ENCODE measurements at places on chromosomes 11 and 22.

DNA sequence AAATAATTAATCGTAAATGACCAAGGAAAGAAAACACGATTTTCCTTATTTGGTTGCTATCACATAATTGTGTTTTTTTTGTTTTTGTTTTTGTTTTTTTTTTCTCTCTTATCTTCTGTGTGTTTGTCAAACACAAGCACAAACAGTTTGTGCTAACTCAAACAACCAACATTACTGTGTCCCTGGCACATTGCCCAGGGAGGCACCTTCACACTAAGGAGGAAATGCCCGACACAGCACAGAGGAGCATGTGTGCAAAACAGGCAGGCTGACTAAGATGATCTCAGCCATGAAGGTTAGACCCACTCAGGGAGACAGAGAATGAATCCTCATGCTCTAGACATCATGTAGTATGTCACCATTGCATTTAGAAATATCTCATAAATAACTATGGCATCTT is 130.1 kb downstream of the SOX6 start:
- DNase-seq, result no peak

DNA sequence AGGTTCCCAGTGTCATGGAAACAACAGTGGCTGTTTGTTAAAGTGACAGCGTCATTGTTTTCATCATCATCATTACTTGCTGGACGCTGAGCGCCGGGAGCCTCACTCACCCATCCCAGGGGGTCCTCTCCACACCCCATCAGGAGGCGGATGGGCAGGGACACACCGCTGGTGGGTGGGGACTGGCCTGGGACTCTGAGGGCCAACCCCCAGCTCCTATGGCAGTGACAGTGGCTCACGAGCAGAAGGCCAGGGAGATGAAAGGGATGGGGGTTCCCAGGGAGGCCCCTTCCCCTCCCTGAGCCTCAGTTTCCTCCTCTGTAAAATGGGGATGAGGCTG is 76.6 kb upstream of the PRR5 start:
- no peak for DNase-seq

DNA sequence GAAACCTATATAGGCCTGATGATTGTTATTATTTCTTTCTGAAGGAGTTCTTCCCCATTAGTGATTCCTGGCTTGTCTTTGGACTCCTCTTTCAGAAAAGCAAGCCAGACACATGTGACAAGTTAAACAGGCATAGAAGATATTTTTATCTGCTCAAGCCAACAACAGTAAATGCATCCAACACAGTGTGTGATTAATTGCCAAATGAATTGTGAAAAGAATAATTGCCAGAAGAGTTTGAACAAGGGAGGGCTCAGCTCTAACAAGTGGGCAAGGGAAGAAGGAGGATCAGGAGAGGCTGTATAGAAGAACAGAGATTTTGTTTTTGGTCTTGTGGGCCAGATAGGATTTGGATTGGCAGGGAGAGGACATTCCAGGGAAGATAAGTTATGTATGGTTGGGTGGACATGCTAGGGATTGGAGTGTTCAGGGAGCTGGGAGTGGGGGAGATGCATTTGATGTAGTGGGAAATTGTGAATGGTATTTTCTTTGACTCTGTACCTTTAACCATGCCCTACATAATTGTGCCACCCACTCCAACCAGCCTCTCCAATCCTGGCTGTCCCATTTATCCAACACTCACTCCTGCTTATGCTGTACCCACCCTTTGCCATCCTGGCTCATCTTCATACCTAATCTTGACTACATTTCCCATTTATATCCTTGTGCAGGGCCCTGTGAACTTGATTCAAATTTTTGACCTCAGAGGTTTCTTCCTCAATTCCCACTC is 172.8 kb downstream of the RRAS2 start:
- DNase-seq, result no peak

DNA sequence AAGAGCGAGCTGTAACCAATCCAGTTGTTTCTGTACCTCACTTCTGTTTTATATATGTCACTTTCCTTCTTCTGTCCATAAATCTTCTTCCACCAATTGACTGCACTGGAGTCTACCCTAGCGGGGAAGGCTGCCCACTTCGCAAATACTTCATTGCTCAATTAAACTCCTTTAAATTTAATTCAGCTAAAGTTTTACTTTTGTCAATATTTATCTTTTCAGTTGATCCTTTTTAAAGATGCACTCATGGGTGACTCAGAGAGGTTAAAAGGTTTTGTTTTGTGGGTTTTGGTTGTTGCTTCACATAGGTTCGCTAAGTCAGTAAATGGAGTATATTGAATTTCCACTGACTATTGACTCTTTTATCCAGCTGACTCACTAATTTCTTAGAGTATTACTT is 597.2 kb downstream of the DLG2 start:
- no peak for DNase-seq

- no peak for DNase-seq
These were observed 55.2 kb downstream of the KDM2A start for GRCh38 chr11:67174311-67174710.

DNA sequence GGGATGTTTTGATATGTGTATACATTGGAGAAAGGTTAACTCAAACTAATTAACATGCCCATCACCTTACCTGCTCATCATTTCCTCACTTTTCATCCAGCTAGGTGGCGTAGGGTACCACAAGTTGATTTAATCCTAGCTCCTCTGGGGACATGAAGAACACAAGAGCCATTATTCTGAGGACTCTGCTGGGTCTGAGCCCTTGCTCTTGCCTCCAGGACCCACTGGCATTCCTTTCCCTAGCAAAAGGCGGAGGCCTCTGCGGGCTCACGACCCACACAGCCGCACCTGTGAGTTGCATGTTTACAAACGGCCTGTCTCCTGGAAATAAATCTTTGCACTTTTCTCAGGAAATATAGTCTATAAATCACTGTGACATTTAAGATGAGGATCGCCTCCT is 871.9 kb downstream of the TBC1D22A start:
- no peak for DNase-seq

- DNase-seq, result peak; percentile 75
These were observed 435 bp upstream of the TAF6L start for GRCh38 chr11:62770778-62771143.

DNA sequence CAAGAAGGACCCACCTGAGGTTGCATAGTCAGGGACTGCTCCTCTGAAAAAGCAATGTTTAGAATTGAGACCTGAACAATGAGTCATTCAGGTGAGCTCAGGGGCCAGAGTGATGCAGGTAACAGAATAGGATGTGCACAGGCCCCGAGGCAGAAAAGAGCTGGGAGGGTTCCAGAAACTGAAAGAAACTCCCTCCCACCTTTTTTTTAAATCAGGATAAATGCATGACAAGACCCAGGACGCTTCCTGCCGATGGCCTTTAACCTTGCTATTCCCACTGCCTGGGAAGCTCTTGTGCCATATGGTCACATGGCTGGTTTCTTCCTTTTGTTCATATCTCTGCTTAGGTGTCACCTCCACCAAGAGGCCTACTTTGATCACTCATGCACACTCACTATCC is 214.2 kb upstream of the ZBED5 start:
- no peak for DNase-seq

DNA sequence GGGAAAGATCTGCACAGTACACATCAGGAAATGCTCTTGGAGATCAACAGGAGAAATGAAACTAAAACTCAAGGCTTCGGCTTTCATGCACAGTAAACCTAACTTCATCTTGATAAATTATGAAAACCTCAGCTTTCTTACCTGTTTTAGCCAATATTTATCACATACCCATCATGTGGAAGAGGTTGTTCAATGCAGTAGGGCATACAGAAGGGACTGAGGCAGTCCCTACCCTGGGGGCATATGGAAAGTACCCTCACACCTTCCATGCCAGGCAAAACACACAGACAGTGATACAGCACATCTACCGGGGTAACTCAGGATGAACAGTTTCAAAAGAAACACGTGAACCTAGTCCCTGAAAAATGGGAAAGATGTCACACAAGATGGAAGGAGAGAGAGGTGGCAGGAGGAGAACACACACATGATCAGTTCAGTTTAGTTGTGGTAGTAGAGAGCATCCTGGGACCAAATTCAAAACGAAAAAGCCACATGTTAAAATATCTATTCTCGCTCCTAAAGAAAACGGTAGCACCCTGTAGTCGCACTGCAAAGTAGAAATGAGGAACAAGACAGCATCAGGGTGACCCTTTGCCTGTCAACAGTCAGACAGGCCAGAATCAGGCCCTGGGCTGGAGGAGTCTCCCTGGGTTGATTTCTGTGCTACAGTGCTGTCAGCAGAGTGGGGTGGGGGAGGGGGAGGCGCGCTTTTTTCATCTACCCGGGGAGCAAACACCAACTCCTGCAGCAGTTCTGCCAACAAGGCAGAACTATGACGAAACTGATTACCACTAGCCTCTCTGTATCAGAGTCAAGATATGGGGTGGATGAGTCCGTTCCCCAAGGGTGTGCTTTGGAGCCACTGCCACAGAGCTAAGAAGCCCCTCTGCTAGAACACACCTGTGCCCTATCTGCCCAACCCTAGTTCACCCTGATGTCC is 1.3 kb downstream of the HIRA start:
- DNase-seq, result peak; percentile 55

GRCh38 chr11:46250745-46251052 is 26.8 kb upstream of the CREB3L1 start:
- DNase-seq, result no peak

DNA sequence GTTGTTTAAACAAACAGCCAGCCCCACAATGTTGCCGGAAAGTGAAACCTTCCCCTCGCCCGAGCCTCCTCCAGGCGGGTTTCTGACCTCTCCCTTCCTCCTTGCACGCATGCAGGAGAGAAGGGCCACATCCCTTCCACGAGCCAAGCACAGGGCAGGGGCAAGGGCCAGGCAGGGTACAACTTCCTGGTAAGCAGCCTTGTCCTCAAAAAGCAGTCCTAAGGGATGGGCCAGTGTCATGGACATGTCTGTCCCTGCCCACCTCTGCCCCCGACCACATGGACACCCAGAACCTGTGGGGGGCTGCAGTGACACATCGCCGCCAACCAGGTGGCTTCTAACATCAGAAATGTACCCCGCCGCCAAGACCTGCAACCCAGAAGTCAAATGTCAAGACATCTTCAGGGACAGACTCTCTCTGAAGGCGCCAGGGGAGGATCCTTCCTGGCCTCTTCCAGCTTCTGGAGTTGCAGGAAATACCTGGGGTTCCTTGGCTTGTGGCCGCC is 145.3 kb downstream of the CRYBB2 start:
- no peak for DNase-seq

DNA sequence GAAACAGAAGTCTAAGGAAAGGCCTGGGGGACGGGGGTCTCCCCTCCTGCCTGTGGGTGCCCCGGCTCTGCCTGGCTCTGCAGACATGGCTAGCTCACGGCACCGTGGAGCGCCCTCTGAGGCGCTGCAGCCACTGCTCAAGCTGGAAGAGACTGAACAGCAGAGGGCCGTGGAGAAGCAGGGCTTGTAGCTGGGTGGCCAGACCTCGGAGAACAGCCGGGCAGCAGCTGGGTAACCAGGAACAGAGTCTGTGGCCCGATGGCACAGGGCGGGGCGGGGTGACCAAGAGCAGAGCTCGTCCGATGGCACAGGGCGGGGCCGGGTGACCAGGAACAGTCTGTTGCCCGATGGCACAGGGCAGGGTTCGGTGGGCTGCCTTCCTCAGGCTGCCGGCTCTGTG is 18.1 kb downstream of the RNH1 start:
- DNase-seq, result no peak

DNA sequence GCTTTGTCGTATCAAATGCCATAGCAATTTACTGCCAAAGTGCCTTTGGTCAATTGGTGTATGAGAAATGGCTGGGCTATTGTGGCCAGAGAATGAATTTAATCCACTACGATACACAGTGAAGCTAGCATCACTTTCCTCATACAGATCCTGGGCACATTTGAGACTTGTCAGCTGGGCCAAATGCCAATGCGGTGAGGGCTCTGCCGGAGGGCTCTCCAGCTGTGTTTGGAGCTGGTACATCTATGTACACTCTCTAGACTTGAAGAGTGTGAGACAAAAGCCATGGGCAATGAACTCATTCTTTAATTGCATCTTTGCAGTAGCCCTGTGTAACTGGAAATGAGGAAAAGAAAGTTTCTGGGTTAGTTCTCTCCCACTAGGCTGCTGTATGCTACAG is 1052.9 kb downstream of the NTM start:
- no peak for DNase-seq

DNA sequence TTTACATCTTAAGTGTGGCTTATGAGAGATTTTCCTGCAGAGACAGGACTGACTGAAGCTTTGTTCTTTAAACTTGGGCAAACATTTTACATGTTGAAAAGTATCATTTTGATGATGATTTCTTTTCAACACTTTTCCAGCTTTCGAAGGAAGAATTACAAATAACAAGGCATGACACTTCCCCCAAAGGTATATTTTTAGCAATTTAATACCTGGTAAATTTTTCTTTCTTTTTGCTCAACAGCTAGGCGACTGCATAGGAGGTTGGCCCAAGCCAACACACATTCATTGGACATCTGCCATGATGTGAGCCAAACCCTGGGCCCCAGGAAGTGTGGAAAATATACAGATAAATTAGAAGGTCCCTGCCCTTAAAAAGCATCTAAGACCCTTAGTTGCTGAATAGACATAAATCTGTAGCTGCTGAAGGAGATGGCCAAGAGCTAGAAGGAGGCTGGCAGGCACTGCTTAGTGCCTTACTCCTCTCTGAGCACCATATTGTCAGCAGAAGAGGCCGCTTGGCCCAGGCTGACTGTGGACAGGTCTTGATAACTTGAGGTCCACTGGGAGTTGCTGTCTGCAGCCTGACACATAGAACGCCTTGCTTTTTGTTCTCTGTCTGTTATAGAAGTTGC is 53.3 kb upstream of the CD44 start:
- no peak for DNase-seq

DNA sequence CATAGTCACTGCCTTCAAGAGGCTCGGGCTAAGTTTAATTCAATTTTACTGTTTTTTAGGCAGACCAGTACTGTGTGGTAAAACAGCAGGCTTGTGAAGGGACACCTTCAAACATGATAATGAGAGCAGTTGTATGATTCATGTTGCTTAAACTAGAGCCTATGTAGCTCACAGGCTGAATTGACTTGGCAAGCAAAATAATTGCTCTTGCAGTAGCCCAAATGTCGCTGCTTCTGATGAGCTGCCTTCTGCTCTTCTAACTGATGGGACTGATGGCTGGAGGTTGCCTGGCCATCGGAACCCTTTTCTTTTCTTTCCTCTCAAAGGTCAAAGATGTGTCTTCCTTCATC is 137.6 kb downstream of the MAML2 start:
- DNase-seq, result no peak

DNA sequence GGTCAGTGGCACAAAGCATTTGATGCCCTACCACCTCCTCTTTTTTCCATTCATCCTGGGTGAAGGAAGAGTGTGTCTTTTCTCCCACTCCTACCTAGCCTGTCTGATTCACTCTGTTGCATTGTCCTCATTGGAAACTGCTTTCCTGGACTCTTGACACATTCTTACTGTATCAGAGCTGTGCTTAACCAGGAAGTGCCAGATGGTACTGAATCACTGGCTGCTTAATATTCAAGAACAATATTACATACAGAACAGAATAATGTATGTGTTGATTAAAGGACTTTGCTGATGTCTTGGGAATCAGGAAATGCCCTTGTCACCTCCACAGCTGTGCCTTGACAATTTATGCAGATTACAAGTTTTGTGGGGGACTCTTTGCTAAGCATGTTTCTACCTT is 44.4 kb downstream of the SVIP start:
- no peak for DNase-seq

DNA sequence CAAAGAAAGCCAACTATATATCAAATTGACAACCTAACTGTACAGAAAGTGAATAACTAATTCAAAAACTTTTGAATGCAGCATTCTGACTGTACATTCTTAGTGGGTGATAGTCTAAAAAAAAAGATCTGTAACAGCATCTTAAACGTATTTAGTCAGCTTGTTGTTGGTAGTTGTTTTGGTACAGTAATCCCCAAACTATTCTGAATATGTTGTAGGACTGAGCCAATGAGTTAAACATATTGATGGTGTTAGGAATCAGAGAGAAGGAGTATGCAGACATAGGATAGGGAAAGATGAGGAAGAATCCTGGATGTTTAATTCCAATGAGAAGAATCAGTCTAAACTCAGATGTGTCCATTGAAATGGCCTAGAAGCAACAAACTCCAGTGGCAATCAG is 41.9 kb upstream of the KIRREL3 start:
- DNase-seq, result no peak
